ENCODE measurements at places on chromosomes 4 and X.

DNA sequence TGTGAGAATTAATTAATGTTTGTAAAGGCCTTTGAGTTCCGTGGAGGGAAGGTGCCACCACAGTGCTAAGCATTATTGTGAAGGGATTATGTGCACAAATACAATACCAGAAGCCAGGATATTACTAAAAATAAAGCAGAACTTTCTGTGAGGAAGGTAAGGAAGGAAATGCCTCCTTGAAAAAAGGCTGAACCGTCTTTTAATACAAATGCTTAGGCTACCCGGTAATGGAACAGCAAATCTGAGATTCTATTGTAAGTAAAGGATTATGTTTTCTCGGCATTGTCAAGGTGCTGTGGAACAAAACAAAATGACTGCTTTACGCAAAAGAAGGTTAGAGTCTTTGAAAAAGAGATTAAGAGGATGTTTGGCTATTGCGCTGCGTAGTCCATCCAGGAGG is 57.9 kb upstream of the SPRY1 start:
- no peak for DNase-seq

GRCh38 chrX:107451731-107452130 is 2.3 kb downstream of the FRMPD3 start:
- no peak for DNase-seq

DNA sequence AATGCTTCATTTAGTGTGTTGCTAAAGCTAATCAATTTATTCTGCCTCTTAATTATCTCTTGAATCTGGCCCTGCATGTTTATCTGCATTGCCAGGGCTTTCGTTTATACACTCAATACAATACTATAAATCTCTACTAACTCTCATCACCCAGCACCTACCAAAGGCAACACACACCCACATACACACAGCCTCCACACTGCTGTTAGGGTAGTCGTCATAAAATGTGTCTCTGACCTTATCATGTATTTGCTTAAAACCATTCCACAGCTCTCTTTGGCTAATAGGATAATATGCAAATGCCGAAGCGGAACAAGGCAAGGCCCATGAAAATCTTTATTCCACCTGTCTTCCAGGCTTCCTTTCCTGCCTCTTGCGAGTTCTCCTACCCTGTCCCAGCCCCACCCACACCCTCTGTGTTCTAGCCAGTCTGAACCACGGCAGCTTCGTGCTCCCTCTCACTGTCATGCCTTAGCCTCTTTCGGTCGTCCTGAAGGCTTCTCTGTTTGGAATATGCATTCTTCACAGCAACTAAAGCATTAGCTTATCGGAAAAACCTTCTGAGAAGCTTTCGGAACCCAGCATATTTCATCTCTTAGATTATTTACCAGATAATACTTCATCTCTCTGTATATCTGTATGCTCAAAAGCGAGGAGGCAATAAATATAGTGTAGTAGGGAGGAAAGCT is 333.5 kb downstream of the TENM3 start:
- no peak for DNase-seq

DNA sequence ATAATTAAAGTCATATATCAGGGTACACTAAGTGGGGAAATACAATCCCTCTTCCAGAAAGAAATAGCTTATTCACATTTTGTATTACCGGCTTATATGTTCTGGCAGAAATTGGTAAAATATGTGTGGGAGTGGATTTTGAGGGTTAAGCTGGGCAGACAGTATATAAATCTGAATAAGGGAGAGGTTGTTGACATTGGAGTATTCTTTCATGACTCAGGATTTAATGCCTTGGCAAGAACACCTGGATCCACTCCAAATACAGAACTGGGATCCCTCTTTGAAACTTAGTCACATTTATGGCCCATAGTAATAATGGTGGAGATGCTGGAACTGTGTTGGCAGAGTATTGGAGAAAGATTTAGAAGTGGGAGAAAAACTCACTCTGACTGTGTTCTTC is 54.3 kb upstream of the TET2 start:
- no peak for DNase-seq

GRCh38 chr4:46270986-46271596 is 118.8 kb downstream of the GABRA2 start:
- DNase-seq = no peak

DNA sequence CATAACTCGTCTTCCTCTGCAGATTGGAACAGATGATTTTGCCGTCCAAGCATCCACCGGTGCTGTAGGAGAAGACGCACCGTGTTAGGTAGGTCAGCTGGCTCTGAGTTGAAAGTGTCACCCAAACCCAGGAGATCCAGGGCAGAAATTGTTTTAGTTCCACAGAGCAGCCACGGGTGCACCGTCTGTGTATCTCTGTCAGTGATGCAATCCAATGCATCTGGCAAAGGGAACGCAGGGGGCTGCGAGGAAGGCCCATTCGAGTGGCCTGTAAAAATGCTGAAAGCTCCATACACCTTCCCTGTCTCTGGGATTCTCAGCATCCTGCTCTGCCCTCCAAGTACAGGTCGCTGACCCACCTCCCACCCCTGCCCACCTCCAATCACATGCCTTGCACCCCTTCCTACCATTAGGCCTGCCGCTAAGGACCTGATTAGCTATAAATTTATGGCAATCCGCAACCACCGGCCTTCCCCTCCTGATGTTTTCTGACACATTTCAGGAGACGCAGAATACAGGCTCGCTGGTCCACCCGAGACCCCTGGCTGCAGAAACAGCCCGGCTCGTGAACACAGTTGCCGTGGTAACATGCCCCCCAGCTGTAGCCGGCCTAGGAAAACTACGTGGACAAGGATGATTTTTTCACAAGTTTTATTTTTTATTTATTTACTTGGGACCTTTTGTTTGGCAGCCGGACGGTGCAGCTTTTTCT is 39.7 kb upstream of the SHOX start:
- no peak for DNase-seq

DNA sequence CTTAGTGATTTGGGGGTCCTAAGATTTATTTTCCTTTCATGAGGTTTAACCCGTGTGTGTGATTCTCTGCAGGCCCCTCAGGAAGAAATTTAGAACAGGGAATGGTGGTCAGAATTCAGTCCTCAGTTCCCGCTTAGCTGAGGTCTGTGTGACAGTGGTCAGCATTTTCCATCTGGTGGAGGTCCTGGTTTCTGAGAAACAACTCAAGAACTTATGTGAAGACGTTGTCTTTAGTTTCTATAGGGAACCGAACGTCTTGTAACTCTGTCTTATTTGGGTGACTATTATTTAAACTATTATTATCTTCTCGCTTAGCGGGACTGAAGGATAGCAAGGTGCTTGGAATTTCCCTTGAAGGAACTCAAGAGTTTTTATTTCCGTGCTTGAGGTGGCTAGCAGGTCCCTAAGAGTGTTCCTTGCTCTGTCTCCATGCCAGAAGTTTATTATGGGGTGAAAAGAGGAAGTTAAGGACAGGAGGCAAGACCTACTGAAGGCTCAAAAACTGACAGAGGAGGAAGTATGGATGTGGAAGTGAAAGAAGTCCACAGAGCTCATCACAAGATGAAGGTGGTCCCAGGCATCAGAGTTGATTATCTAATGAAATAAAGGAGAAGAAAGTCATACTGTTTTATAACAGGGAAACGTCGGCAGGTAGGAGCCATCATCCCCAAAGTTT is 9.4 kb downstream of the MGST2 start:
- no peak for DNase-seq

DNA sequence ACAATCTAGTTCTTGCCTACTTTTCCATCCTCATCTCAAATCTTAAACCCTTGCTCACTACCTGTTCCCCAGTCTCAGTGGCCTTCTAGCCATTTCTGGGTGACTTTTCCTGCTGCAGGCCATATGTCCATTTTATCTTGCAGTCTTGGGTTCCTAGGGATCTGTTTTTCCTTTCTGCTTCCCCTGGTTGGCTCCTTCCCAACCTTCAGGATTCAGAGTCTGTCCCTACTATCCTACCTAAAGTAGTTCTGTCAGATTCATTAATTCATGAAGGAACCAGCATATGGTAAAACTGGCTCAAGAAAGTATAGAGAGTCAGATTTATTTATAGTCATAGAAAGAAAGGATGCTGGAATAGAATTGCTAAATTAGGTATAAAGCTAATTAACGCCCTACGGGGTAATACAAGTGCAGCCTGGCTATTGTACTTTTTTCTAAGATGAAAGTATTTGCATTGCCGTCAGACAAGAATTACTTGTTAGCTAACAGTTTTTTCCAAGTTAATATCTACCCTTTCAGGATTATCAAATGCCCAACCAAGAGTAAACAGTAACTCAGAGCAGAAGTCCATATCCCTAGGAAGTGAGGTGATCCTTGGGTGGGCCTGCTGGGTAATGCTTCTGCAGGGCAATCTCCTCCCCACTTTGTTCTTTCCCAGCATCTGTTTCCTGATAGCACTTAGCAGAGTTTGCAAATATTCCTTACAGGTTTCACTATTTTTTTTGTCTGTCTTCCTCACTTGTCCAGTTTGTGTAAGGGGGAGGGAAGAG is 63.6 kb downstream of the REPS2 start:
- no peak for DNase-seq

- DNase-seq = no peak
Measured at GRCh38 chr4:39085891-39086290, 23.9 kb downstream of the KLHL5 start.

DNA sequence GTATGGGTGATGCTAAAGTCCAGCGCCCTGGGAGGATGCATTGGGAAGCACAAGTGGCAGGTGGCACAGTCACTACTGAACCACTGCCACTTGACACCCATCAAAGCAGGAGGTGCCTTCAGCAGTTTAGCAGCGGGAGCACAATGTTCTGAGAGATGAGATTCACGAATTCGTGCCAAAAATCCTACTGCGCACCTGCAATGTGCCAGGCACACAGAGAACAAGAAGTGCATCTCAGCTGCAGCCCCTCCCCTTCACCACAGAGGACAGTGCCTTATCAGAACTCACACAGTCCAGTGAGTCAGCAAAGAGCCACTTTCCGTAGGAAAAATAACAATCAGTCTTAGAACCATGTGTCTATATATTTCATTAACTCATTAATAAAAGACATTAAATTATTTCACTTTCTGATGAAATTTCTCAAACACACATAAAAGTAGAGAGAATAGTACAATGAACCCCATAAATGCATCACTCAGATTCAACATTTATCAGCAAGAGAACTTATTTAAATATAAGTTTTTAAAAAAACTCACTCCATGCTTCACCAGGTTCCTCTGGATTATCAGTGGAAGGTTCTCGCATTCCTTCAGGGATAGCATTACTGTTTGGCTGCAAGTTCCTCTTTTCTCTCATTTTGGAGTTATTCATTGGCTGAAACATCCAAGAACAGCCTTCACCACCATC is 47.0 kb downstream of the BEND2 start:
- no peak for DNase-seq

DNA sequence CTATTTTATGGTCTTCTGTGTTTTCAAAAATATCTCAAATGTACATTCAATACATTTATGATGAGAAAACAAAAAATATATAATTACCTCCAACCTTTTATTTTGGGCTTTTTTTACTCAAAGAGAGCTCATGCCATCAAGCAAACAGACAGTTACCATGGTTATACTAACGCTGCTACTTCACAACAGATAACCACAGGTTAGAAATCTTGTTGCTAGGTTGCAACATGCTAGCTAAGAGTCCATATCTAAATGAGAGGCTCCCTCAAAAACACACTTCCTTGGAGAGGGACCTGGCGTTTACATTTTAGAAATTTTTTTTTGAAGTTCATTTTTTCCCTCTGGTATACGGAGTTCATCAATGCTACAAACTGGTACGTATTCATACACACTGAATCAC is 44.3 kb downstream of the TBC1D9 start:
- DNase-seq = no peak

DNA sequence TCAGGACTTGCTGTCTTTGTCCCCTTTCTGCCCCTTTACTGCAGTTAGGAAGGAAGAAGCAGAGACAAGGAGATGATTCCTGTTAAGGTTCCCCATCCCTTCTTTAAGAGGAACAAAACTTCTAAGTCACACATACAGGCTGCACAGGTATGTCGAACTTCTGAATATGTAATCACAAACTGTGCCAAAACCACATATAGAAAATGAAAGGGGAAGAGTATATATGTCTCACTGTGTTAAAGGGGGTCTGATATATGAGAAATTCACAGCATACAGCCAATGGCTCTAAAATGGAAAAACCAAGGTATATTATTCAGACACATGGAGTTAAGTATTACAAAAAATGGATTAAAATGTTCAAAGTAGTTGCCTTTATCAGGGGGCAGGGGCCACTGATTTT is 11.7 kb downstream of the CFAP97 start:
- DNase-seq = no peak

GRCh38 chr4:186688150-186688943 is 35.3 kb downstream of the FAT1 start:
- no peak for DNase-seq

DNA sequence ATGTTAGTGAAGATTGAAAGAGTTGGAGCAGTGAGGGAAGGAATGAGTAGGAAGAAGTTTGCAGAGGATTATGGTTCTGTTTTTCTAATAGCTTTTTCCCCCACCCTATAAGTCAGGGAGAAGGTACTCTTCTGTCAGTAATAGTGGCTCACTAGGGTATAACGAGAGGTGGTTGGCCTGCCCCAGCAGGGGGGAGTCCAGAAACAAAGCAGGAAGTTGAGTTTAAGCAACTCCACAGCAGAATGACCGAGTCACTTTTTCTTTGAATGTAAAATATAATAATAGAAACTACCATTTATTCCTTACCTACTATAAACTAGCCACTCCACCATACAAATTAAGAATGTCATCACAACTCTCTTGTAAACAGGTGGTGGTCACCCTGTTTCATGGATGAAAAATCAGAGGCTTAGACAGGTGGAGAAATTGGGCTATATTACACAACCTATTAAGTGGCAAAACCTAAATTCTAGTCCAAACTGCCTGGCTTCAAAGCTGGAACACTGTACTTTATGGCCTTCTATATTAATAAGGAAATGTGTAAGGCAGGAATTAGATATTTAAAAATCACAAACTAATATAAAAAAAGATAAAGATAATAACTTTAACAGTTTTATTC is 21.9 kb downstream of the AP1AR start:
- no peak for DNase-seq

DNA sequence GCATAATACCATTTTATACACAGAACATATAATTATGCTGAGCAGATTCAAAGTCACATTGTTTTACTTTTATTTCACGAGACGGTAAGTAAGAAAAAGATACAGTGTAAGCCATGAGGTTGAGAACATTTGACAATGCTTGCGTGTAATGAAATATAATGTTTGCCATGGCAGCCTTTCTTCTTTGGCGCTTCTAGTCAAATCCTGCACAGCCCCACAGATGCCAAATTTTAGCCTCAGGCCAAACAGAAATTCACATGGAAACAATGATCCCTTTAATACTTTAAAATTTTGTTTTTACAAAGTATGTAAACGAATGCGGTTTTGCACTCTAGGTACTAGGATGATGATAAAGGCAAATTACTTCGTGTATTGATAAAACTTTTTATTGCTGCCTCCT is 502.7 kb upstream of the SMIM31 start:
- DNase-seq = no peak

- no peak for DNase-seq
Measured at GRCh38 chrX:13837290-13837745, 20.4 kb upstream of the GPM6B start.

GRCh38 chrX:148691456-148691855 is 191.0 kb downstream of the AFF2 start:
- no peak for DNase-seq

GRCh38 chr4:55238407-55238806 is 107.6 kb upstream of the SRD5A3 start:
- DNase-seq = no peak

- DNase-seq = no peak
Measured at GRCh38 chr4:76182463-76182862, 31.2 kb downstream of the SCARB2 start.

GRCh38 chr4:8330821-8331574 is 61.4 kb downstream of the HTRA3 start:
- no peak for DNase-seq
